ENCODE measurements at places on chromosomes 2 and 18.

- DNase-seq: no peak
Observed at GRCh38 chr2:30987566-30987965, 150.7 kb downstream of the GALNT14 start.

DNA sequence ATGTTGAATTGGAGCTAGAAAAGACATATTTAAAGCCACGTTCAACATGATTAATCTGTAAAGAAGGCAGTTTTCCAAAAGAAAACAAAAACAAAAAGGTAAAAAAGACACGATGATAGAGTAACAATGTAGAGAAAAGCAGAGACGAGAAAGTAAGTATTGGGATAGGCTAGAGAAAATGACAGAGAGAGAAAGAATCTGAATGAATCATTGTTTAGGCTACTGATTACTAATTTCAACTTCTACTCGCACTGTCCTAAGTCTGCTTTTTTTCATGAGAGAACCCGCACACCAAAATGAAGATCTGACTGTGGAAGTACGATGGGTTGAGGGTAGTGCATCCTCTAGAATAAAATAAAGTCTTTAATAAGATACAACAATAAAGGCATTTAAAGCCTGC, 1599.2 kb upstream of the TMEFF2 start:
- DNase-seq: no peak

DNA sequence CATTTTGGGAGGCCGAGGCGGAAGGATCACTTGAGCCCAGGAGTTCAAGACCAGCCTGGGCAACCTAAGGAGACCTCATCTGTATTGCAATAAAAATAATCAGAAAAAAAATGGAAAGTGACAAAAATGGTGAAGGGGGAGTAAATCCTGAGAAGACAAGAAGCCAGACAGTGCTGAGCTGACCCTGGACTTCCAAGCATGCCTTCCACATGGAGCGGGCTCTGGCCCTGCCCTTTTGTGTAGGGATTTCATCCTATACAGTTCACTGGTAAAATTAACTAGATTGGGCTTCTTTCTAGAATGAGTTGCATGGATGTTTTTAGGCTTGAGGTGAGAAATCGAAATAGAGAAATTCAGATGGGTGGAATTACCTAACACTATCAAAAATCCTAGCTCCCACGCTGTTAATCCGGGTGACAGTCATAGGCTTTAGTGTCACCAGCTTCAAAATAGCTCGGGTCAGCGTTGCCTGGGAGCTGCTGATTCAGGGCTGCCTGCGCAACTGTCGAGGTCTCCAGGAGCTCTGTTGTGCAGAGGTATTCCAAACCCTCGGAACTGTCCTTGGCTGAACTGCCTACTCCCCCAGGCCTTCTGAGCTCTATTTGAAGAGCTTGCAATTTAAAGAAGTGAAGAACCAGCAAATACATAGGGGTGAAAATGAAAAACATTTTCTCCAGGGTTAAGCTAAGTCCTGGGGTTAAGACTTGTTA, 21.5 kb upstream of the ZNF532 start:
- DNase-seq: no peak

DNA sequence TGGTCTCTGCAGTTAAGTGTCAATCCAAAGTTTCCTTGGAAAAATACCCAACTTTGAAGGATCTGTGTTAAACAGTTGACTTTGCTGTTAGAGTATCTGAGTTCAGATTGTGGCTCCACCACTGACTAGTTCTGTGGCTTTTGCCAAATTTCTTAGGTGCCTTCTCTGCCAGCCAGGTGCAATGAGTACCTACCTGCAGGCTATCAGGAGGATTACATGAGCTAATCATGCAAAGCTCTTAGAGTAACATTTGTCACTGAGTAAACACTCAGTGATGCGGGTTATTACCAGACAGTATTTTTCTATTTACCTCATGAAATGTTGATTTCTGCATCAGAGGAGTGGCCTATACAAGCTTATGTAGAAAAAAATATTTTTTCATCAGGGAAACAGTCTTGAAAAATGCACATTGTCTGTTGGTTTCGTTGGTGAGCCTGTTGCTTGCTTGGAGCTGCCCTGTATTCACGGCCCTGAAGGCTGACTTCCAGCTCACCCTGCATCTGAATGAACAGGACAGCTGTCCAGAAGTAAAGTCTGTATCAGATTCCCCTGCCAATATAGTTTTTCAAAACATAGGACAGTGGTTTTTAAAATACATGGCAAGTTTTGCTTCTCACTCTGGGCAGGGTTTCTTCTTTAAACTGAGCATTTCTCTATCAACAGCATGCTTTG, 235.1 kb downstream of the CDCA7 start:
- peak; percentile 65 for DNase-seq

- no peak for DNase-seq
Observed at GRCh38 chr2:54073796-54074195, 41.6 kb upstream of the ACYP2 start.

GRCh38 chr18:36350251-36350651, 52.7 kb downstream of the FHOD3 start:
- DNase-seq: no peak

- peak; percentile 20 for DNase-seq
Observed at GRCh38 chr2:65300761-65301711, 73.4 kb downstream of the ACTR2 start.

DNA sequence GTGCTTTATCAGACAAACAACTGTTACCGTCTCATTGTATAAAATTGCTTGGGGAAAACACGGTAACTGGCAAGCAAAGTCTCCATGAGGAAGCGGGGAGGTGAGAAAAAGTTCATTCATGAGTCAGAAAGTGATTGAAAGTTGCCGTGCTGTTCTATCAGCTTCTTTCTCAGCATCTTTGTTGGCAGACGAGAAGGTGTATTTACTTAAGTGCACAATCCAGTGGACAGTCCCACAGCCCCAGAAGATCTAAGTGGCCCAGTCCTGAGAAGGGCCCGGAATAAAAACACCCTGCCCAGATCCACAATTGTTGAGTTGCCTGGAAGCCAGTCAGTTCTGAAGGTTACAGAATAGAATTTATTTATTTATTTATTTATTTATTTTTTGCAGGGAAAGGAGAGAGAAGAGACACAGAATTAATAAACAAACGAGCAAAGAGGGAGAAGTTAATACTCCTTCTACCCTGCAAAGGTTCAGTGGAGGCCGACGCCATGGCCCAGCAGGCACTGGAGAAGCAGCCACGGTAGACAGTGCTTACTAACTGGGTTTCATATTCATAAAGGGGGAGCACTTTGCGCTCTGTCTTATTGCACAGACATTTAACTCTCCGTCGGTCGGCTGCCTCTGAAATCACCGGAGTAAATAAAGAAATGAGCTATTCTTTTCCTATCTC, 676.0 kb upstream of the SALL3 start:
- no peak for DNase-seq

DNA sequence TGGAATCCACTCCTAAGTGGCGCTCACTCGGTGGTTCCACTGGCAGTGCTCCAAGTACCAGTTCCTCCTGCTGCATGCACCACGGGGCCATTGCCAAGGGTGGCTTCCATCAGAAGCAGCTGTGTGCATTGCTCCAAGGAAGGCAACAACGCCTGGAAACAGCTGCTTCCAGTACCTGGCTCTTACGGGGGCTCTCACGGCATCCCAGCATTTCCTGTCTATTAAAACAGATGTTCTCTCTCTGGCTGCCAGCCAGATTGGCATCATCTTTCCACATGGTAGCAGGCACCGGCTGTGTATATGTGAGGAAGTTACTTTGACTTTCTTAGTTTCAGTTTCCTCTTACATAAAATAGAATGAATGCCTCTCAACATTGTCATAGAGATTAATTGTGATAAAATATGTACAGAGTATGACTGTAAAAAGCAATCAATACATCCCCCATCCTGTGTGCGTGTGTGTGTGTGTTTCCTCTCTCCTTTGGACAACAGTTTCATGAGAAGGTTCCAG, 84.9 kb downstream of the CMPK2 start:
- peak; percentile 84 for DNase-seq

DNA sequence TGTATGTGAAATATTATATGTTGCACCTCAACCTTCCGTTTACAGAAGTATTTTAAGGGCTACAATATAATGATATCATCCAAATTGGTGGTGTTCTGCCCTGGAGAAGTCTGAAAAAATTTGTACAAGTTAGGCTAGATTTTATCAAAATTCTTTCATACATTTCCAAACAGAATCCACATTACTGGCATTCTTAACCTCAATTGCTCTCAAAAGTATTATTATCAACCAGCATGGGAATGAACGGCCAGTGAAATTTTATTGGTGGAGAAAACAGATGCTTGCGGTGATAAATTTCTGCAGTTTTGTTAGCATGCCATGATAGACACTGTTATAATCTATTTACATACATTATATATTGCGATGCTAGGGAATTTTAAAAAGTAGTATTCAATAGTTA, 88.3 kb upstream of the TFPI start:
- DNase-seq: no peak

GRCh38 chr2:100429726-100430125, 12.3 kb upstream of the CHST10 start:
- no peak for DNase-seq

GRCh38 chr2:10668402-10669012, 21.3 kb downstream of the NOL10 start:
- peak; percentile 26 for DNase-seq

DNA sequence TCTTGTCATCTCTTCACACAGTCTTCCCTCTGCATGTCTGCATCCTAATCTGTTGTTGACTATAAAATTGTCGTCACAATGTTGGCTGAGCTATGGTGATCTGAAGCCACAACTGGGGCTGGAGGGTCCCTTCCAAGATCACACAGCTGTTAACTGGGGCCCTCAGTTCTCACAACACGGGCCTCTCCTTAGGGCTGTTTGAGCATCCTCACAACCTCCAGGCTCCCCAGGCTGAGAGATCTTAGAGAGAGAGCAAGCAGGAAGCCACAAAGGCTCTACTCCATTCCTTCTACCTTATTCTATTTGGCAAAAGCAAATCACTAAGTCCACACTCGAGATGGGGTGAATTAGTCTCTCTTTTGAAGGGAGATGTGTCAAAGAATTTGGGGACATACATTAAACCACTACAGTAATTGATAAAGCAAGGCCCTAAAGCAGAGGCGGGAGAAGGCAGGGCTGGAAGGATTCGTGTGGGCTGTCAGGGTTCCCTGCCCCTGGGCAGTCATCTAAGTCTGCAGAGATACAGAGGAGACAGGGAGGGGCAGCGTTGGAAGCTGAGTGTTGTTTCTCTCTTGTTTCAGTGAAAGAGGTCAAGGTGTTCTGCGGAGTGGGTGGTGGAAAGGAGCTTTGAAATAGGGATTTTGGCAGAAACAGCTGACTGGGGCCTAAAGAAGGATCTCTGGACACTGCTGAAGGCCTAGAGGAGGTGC, 15.9 kb downstream of the MYO7B start:
- no peak for DNase-seq

DNA sequence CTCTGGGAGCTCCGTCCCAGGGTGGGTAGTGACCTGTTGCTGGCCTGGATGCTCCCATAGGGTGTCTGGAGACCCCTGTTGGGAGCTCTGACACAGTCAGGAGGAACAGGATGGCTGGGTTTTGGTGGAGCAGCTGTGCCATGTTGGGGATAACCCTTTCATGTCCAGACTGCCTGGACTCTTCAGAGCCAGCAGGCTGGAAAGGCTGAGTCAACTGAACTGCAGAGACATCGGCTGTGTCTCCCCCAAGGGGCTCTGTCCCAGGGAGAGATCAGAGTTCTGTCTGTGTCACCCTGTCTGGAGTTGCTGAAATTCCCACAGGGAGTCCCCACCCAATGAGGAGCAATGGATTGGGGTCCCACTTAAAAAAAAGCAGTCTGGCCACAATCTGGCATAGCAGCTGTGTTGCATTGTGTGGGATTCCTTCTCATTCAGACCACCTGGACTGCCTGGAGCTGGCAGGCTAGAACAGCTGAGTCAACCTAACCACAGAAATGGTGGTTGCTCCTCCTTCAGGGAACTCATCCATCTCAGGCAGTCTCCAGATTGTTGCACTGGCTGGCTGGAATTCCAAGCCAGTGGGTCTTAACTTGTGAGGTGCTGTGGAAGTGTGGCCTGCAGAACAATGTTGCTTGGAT, 37.2 kb downstream of the AGPS start:
- DNase-seq: no peak

GRCh38 chr18:79567481-79568147, 112.0 kb upstream of the CTDP1 start:
- no peak for DNase-seq

GRCh38 chr2:9539531-9539930, 16.1 kb downstream of the ADAM17 start:
- no peak for DNase-seq

DNA sequence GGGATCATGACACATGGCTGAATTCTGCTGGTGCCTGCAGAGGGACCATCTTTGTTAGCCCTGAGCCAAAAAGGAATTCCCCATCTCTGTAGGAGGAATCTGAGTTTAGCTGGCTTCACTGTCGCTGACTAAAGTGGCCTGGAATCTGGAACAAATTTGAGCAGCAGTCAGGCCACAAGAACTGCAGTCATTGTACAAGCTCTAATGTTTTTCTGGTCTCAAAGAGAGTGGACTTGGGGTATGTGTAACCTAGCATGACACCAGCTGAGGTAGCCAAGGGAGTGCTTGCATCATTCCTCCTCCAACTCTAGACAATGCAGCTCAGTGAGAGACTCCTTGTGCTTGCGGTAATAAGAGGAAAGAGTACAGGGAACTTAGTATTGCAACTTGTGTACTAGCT, 539.1 kb upstream of the LRRTM4 start:
- DNase-seq: no peak

DNA sequence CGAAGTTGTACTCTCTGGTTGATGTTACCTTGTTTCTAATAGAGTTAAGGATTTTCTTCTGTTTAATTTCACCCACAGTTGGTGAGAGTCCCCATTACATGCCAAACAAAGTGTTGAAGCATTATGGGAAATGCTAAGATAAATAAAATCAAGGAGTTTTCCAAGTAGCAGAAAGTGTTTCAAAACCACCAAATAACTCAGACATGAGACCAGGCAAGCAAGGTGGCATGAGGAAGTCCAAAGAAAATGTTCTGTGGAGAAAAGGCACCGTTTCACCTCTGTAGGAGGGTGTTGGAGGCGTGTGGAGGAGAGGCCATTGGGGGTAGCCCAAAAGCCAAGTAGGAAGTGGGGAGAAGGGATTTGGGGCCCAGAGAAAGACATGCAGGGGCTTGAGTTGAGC, 8.7 kb downstream of the CFAP221 start:
- DNase-seq: no peak

DNA sequence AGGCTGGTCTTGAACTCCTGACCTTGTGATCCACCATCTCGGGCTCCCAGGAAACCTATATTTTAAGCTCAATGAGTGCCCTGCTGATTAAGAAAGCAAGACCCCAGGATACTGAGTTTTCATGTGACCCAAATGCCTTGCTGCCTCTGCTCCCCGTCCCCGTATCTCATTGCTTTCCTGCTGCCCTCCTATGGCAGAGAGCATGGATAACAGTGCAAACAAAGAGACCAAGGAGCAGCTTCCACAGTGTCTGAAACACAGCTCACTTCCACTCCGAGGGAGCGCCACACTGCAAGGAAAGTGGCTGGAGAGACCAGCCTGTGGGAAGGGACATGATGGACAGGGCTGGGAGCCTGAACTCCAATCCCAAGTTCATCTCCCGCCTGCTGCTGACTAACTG, 246.8 kb downstream of the TMEM182 start:
- no peak for DNase-seq
